ENCODE measurements at places on chromosomes 11 and 22.

DNA sequence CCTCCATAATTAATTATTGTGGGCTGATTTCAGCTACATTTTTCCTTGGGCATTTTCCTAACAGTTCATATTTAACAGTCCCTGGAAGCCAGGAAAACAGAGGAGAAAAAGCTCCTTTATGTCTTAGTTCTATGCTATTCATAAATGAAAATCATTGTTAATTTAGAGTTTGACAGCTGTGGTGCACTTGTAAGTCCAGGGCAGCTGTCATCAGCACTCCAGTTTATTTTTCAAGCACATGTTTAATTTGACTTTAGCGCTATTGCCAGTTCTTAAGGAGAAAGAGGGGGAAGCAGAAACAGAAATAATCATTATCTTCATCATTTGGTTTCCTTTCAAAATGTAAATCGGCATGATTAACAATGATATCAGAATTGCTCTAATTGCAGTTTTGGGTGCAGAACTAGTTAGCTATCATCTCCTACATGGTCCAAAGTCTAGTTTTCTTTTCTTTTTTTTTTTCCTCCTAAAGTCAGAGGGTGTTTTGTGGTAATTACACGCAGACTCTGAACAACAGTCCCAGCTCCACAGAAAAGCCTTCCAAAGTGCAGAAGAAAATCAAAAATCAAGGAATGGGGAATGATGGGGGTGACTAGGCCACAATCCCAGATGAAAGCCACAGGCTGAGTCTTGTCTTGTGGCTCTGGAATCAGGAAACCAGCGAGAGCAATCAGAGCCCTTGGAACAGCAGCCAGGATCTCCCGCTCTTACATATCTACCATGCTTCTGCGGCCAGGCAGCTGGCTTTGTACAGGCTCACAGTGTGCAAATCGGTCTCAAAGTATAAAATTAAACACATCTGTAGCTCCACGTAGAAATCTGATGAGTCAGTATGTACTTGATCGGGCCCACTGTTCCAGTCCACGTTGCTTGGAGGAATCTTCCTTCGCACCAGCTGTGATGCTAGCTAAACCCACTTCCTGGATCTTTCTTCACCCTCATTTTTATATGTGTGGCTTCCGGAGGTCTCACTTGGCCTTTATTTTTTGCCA is 91.9 kb downstream of the SPON1 start:
- H3K27ac ChIP-seq: no peak overlapping the region
- no peak overlapping the region for H3K4me3 ChIP-seq
- H3K27me3 ChIP-seq: no peaks in the 10 kb centered on the region
- peak; percentile 32 for DNase-seq
- no peaks in the 10 kb centered on the region for H3K4me1 ChIP-seq

DNA sequence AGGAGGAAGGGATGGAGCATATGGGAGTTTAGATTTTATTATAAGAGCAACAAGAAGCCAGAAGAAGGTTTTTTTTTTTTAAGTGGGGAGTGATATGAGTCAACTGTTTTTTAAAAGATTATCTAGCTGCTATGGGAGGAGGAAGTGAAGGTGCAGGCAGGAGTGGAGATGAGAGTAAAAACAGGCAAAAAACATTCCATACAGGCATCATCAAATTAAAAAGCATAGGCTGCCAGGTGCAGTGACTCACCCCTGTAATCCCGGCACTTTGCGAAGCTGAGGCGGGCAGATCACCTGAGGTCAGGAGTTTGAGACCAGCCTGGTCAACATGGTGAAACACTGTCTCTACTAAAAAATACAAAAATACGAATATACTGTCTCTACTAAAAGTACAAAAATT is 368.4 kb upstream of the MTNR1B start:
- H3K4me3 ChIP-seq: no peak overlapping the region
- H3K36me3 ChIP-seq: no peaks in the 10 kb centered on the region

DNA sequence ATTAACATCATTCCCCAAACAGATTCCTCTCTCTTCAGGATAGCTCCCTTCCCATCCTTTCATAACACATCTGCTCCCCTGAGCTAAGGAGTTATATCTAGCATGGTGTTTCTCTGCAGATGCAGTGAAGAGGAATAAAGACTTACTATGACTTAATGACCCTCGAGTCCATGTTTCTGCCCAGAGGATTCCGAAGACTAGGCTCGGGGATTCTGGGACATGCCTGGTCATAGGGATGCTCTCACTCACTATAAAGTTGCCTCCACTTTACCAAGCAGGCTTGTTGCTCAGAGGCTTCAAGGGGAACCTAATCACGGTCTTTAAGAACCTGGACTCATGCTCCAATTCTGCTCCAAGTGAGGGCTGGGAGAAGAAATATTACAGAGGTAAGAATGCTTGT is at the start of gene OR52E4:
Gene OR52E4, plus strand, starts transcription at position 301 of the 400 bp plus-strand sequence. CDS start 3,664 bp downstream, outside the sequence.
- no peak for DNase-seq
- H3K4me1 ChIP-seq: no peaks in the 10 kb centered on the region
- no peaks in the 10 kb centered on the region for H3K27me3 ChIP-seq
- no peak within 1 kb of the TSS for H3K27ac ChIP-seq
- H3K36me3 ChIP-seq: no peaks in the 10 kb centered on the region

GRCh38 chr22:46803031-46803880 is 40.8 kb downstream of the TBC1D22A start:
- H3K4me3 ChIP-seq: no peak overlapping the region
- no peaks in the 10 kb centered on the region for H3K27me3 ChIP-seq
- peak; percentile 85 for DNase-seq
- H3K27ac ChIP-seq: no peak overlapping the region
- H3K4me1 ChIP-seq: no peaks in the 10 kb centered on the region

- no peaks in the 10 kb centered on the region for H3K27me3 ChIP-seq
- H3K27ac ChIP-seq: no peak overlapping the region
- no peaks in the 10 kb centered on the region for H3K4me1 ChIP-seq
- H3K36me3 ChIP-seq: no peaks in the 10 kb centered on the region
- DNase-seq: no peak
- no peak overlapping the region for H3K4me3 ChIP-seq
These were observed 41.3 kb downstream of the TRIM29 start for GRCh38 chr11:120096369-120097191.

GRCh38 chr11:20608934-20609333 is 9.5 kb downstream of the SLC6A5 start:
- H3K36me3 ChIP-seq: no peaks in the 10 kb centered on the region
- DNase-seq: no peak
- no peak overlapping the region for H3K4me3 ChIP-seq
- no peak overlapping the region for H3K27ac ChIP-seq
- no peaks in the 10 kb centered on the region for H3K4me1 ChIP-seq
